ENCODE measurements at places on chromosomes 12 and 14. TPM values are rescaled to one million over a fixed set of nuclear protein-coding genes. Genes with fewer than 3 reads are reported as not detected.

LALBA gene
- not detected for polyA plus RNA-seq

GRCh38 chr12:49231878-49232655, 32.8 kb upstream of the TUBA1C start:
- no peak for DNase-seq

- DNase-seq = no peak
These were observed 1042.4 kb downstream of the AACS start for GRCh38 chr12:126107659-126108058.

DNA sequence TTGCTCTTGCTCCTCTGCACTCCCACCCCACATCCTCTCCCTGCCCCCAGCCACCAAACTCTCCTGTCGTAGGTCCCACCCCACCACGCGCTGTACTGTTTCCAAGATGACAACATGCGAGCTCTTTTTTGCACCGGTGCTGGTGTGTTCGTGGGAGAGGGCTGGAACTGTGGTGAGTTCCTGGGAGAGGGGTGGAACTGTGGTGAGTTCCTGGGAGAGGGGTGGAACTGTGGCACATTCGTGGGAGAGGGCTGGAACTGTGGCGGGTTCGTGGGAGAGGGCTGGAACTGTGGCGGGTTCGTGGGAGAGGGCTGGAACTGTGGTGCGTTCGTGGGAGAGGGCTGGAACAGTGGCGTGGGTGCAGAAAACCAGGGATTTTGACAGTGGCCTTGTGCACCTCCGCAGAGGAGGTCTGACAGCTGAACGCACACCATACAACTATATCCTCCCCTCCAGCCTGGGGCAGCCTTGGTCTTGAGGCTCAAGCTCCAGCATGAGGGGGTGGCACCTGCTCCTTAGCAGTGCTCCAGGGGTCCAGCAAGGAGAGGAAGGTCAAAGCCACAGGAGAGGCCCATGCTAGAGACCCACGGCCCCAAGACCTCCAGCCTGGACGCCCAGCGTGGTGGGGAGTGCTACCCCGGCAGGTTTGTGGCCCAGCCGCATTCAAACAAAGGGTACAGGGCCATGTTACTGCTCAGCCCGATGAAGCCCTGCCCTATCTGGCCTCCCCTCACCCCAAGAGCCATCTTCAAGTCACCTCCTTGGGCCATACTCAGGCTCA, 50.1 kb downstream of the ACTN1 start:
- DNase-seq = no peak

DNA sequence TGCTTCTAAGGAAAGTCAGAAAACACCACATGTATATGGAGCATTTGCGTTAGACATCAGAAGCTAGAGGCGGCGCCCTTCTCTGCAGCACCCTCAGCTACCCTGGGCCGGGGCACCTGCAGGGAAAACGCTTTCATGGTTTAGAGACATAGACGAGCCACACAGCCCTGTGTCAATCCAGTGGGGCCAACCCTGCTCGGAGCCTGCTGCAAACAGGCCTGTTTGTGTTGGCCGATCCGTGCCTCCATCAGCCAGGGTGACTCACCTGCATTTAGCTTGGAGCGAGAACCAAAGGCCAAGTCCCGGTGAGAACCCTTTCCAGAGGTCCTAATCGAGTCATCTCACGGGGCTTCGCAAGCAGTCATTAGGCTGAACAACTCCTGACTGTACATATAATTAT, 19.5 kb upstream of the FZD10 start:
- no peak for DNase-seq

GRCh38 chr12:88448337-88448915, 131.8 kb downstream of the KITLG start:
- DNase-seq = no peak

DNA sequence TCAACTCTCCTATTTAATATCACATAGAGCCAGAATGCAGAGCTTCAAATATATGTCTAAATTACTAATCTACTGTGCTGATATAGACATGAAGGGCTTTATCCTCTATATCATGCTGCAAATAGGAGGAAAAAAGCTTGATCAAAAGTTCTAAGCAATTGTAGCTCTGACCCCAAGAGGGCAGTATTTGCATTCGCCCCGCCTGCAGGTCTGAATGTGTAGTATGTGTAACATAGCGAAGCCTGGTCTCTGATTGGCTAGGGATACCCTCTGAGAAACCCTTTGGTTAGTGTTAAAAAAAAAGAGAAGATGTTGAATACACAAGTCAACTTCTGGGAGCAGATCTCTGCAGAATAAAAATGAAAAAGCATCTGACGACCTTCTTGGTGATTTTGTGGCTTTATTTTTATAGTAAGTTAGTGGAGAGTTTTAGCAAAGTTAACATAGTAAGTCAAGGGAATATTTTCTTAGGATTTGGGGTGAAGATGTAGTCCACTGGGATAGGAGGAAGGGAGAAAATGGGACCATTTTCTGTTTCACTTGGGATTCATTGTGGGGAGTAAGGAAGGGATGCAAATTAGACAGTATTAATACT, 151.6 kb upstream of the OR4E1 start:
- DNase-seq = peak; percentile 59

Data from A549 (cell line).